ENCODE measurements at places on chromosomes 2 and 18. TPM values are rescaled to one million over a fixed set of nuclear protein-coding genes. Genes with fewer than 3 reads are reported as not detected.

- peak overlapping the region; percentile 79 for H3K27ac ChIP-seq
- peaks cover 4% of the 10 kb centered on the region for H3K36me3 ChIP-seq
- H3K27me3 ChIP-seq = peaks cover 13% of the 10 kb centered on the region
These were observed 537 bp downstream of the AGFG1 start for GRCh38 chr2:227472265-227473121.

- no peaks in the 10 kb centered on the region for H3K36me3 ChIP-seq
- H3K4me3 ChIP-seq = no peak overlapping the region
- no peak for DNase-seq
- no peak overlapping the region for H3K27ac ChIP-seq
- peaks cover 4% of the 10 kb centered on the region for H3K4me1 ChIP-seq
These were observed 457.2 kb upstream of the HS6ST1 start for GRCh38 chr2:128775914-128776285.

PLGLB2 gene
- total RNA-seq = 0.86 TPM

RAPGEF4 gene
- 8.7 TPM for total RNA-seq

DNA sequence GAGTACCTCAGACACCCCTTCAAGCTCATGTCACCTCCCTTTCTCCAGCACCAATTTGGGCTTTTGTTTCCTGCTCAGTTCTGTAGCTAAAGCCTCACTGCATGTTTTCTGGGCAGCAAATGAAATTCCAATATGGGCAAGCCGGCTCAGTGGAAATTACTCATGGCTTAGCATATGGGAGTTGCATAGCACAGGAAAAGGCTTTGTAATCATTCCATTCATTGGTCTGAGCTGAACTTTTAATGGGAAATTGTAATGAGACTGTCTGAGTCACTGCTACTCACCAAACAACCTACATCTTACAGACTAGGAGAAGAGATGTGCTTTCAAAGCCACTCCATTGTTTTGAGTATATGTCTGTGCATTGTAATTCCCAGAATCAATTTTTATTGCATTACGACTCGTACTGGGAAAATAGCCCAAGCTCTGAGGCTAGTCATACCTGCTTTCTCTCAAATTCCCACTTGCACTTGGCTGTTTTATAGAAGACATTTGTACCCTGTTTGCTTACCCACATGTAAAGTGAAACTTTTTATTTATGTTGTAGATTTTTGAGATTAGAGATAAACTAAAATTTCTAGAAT lies 139.5 kb upstream of the LRATD1 start:
- no peaks in the 10 kb centered on the region for H3K27me3 ChIP-seq
- no peak for DNase-seq
- H3K4me1 ChIP-seq = peaks cover 4% of the 10 kb centered on the region
- H3K36me3 ChIP-seq = no peaks in the 10 kb centered on the region
- no peak overlapping the region for H3K4me3 ChIP-seq

UPP2 gene
- not detected for total RNA-seq

DNA sequence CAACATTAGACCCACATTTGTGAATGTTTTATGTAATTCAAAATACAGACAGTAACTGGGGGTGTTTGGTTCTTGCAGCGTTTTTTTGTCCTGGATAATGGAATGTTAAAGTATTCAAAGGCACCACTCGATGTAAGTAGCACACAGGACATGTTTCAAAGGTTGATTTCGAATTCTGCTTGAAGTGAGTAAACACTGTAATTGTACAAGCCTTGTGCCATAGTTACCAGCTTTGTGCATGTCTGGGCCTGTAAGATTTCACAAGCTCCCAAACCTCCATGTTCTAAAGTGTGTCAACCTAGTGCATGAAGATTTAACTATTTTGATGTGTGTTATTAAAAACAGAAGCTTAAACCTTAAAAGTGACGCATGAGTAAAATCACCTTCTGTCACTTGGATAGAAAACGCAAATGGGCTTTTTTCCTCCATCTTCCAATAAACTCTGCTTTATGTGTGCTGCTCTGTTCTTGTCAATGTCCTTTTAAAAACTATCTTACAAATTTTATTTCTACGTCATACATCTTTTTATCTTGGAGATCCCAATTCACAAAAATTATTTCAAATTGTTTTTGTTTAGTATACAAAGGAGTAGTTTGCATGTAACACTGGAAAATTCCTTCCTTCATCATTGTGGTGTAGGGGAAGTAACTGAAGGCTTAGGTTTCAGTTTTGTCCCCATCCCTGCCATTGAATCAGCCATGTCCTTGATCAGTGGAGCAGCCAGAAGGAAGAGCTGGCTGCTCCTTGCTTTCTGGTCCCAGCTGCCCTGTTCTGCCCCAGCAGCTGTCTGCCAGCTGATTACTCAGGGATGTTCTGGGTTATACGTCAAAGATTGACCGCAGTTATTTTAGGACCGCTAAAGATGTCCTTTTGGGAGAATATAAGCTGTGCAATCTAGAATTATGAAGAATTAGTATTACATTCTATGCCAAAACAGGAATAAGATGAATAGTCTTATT lies 119.2 kb downstream of the PRKRA start:
- H3K27ac ChIP-seq = peak overlapping the region; percentile 80
- H3K4me1 ChIP-seq = peaks cover 23% of the 10 kb centered on the region
- no peaks in the 10 kb centered on the region for H3K27me3 ChIP-seq
- H3K36me3 ChIP-seq = no peaks in the 10 kb centered on the region
- peak; percentile 59 for DNase-seq

RAB27B gene
- total RNA-seq = not detected

GALNT14 gene
- 14.4 TPM for total RNA-seq

All from glutamatergic neuron (in vitro differentiated cells).